Kidney epithelial cell (primary cell): ENCODE measurements at places on chromosomes 3 and 15.

- no peak for DNase-seq
These were observed 88.1 kb downstream of the IQSEC1 start for GRCh38 chr3:12985148-12985547.

GRCh38 chr3:168473334-168473890 lies 377.7 kb upstream of the GOLIM4 start:
- DNase-seq, result no peak

DNA sequence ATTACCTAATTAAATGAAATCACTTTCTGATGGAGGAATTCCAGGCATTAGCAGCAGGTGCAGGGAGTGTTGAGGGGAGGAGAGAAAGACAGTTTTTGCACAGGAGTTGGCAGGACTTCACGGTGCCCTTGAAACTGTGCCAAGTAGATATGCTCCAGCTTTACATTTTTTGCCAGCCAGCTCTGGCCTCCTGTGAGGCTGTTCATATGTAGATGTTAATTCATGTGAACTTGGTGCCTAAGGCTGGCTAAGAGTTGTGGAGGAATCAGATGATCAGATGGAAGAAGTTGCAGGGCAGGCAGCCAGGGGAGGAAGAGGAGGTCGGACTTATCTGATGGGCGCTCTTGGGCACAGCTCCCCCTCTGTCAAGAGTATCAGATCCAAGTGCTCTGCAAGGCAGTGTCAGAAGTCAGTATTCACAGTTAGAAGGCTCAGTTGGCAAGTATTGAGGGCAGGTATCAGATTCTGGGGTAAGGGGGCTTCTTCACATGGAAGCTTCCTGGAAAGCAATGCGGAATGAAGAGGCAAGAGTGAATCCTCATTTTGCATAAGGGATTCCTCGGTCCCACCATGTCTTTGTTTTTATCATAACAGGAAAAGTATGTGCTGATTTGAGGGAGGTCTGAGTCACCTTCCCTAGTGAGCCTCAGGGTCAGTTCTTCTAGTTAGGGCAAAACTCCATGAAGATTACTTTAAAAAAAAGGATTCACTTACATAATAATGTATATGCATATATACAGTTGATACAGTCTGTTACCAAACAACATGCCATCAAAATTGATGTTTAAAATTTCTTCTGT lies 172.6 kb upstream of the UMPS start:
- no peak for DNase-seq

- DNase-seq, result no peak
These were observed 808.8 kb upstream of the LMCD1 start for GRCh38 chr3:7692866-7693265.

DNA sequence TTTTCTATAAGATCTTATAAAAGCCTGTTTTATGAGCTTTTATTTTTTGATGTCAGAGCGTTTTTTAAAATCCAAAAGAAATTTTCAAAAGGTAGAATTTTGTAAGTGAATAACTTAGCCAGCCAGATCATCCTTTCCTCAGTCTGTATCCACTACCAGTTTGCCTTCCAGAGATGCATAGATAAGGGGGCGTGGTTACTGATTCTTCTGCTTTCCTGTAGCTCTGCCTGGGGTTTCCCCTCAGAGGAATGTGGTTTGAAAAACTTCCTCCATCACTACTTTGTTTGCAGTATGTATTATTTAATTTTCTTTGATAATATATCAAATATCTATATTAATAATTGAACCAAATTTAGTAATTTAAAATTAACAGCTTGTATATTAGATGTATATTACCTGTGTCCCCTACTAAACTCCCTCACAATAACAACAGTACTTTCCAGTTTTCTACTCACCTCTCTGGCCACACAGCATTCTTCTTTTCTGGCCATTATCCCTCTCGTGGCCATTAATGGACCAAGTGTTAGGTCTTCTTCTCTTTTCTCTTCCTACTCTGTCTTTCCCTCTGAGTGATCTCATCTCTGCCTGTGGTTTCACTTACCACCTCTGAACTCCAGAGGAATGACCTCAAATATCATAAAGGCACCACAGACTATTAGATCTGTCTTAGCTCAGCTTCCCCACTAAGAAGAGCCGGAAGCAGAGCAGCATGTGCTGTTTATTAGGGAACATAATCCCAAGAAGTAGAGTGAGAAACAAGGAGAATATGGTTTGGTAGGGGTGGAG lies 239.7 kb downstream of the UBE2E2 start:
- no peak for DNase-seq

GRCh38 chr3:133158686-133159085 lies 120.5 kb downstream of the TMEM108 start:
- no peak for DNase-seq
